ENCODE measurements at places on chromosomes 12 and 14.

DNA sequence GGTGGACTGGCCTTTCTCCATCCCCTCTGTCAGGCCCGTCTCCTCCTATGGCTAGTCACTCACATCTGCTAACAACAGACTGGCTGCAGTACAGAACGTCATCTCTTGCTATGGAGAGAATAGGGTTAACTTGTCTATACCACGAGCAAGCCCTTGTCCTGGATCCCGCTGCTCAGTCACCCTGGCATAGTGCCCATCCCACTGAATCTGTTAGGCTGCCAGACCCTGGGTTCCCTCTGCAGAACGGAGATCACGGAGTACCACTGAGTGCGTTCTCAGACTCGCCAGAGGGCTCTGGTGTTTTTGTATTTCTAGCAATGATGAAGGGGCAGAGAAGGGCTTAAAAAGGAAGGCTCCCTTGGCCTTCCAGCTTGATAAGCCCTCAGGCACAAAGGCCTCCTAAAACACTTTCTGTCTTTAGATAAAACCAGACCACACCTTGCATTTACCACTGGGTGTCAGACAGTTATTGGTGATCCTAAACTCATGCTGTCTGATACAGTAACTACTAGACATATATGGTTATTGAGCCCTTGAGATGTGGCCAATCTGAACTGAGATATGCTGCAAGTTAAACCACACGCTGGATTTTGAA, 6.3 kb upstream of the NRIP2 start:
- DNase-seq: no peak

DNA sequence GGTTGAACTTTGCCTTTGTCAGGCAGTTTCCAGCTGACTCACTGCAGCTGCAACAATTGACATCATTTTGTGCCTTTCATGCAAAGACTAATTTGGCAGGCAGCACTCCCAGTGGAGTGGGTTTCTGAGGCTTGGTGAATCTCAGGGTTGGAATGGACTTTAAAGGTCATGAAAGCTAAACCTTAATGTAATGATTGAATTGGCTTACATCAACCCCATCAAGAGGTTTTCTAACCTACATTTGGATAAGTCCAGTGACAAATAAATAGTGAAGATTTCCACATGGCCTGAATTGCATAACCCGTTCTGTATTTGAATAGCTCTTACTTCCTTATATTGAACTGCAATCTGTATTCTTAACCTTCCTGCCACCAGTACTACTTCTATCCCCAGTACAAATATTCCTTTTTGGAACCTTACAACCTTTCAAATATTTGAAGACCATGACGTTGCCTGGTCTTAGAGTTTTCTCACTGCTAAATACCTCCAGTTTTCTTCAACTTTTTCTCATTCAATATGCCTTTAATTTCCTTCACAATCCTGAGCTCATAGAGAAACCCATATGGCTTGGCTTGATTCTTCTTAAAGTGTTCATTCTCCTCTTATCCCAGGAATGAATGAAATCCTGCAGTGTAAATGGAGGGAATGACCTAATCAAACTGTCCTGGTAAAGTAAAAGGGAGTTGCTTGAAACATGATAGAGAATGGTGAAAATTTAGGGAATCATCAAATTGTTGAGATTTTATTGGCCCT, 168.1 kb upstream of the NOVA1 start:
- DNase-seq: peak; percentile 7

- no peak for DNase-seq
Observed at GRCh38 chr12:55657212-55657611, 20.5 kb downstream of the OR10P1 start.

DNA sequence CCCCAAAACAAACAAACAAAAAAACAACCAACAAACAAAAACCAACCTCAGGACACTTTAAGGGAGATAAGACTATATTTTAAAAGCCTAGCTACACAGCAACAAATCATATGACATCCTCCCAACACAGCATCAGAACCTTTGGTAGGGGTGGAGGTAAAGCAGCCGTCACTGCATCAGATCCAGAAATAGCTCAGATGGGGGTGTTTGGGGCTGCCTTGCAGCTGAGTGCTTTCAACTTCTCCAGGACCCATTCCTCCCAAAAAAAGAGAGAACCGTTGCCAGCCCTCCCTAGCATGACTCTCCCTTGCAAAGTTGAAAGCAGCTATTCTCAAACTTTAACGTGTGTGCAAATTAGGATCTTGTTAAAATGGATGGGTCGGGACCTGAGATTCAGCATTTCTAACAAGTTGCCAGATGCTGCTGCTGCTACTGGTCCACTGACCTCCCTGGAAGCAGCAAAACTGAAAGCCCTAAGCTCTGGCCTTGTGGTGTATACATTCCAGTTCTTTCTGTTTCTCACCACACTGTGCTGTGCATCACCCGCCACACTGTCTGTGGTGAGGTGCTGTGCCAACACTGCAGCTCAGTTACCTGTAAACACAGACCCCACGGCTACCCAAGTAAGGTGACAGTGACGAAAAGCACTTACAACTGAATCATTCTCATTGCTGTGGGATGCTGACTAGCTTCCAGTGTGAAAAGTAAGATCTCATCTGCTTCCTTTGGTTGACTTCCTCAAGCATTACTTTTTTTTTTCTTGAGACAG, 54.0 kb downstream of the SLC38A1 start:
- DNase-seq: no peak

DNA sequence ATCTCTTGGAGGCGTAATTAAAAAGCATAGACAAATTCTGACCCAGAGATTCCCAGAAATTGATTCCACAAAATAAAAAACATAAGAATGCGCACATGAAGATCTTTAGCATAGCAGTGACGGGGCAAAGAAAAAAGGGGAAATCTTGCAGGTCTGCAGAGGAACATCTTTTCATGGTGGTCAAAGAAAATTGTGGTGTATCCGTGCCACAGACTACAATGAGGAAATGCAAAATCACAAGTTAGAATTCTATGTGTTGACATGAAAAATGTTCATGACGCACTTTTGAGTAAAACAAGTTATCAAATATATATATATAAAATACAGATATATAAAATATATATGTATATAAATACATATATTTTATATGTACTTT, 101.6 kb downstream of the RIMBP2 start:
- no peak for DNase-seq

GRCh38 chr12:54300732-54301427, at the start of gene NFE2:
TSS of gene NFE2 (minus strand) at chr12:54301015. CDS start at chr12:54295248, 5,767 bp downstream.
- peak; percentile 75 for DNase-seq

DNA sequence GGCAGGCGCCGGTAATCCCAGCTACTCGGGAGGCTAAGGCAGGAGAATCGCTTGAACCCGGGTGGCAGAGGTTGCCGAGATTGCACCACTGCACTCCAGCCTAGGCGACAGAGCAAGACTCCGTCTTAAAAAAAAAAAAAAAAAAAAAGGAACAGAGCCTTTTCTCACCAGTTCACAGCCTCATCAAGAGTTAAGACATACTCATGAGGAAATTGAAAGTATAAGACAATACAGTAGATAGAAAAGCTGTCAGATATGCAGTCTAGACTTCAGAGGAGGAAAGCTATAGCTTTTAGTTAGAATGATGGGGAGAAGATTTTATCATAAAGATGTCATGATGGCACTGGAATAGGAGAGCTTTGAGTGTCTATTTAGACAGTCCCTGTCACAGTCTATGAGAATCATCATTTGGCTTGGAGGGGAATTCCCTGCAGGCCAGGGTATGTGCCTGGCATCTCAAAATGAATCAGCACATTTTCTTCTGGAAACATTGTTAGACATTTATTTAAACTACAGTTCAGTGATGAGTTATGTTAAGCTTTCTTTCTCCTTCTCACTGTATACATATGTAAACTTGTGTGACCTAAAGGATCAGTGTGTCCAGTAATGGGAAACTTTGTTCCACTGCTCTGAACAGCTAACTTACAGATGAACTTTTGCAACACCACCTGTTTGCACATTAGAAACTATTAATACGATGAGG, 2.9 kb upstream of the RAB35 start:
- no peak for DNase-seq

- DNase-seq: no peak
Observed at GRCh38 chr12:6701078-6701768, 608 bp upstream of the PIANP start.

GRCh38 chr12:92802906-92803305, 100.1 kb downstream of the PLEKHG7 start:
- DNase-seq: no peak

- DNase-seq: no peak
Observed at GRCh38 chr12:58513301-58513834, 406.9 kb downstream of the LRIG3 start.

DNA sequence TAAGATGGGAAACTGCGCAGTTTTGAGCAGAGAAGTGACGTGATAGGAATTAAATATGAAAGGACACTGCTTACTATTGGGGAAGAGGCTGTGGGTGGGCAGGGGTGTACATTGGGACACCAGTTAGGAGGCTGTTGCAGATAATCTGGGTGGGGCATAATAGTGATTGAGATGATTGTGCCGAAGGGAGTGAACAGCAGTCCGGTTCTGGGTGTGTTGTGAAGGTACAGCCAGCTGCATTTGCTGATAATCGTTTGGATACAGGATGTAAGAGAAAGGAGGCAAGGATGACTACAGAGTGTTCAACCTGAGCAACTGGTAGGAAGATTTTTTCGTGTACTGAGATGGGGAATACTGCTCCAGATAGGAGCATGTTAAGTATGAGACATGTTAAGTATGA, 205.2 kb upstream of the NEDD1 start:
- DNase-seq: no peak

GRCh38 chr14:96911499-96912149, 114.4 kb downstream of the VRK1 start:
- DNase-seq: no peak

Data from SK-N-DZ (cell line).